Sigmoid colon (tissue), 7 donors: ENCODE measurements at places on chromosomes 6 and 20. TPM values are rescaled to one million over a fixed set of nuclear protein-coding genes. Genes with fewer than 3 reads are reported as not detected.

GRCh38 chr6:143232849-143233248, 172.2 kb downstream of the AIG1 start:
- H3K27ac ChIP-seq: no peak overlapping the region
- H3K4me3 ChIP-seq: no peak overlapping the region
- no peaks in the 10 kb centered on the region for H3K4me1 ChIP-seq
- no peak for DNase-seq

DNA sequence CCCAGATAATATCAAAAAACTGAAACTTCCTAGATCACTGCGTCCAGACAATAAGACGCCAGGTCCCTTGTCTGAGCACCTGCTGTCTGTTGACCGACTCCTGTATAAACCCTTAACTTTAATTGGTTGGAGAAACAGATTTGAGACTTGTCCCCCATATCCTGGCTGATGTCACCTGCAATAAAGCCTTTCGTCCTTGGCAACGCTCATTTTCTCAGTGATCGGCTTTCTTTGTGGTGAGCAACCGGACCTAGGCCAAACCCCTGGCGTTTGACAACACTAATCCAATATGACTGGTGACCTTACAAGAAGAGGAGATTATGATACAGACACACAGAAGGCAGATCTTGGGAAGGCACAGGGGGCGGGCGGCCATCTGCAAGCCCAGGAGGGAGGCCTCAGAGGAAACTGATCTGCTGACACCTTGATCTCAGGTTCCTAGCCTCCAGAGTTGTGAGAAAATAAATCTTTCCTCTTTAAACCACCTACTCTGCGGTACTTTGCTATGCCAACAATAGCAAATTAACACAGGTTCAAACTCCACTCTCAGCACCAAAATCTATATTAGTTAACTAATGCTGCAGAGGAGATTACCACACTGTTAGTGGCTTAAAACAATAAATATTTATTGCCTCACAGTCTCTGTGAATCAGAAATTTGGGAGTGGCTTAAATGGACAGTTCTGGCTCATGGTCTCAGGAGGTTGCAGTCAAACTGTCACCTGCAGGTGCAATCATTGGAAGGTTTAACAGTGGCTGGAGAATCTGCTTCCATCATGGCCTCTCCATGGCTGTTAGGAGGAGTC, 178.7 kb downstream of the OTOR start:
- no peaks in the 10 kb centered on the region for H3K36me3 ChIP-seq
- no peak overlapping the region for H3K27ac ChIP-seq
- H3K4me1 ChIP-seq: no peaks in the 10 kb centered on the region
- no peak overlapping the region for H3K4me3 ChIP-seq

GRCh38 chr6:13472099-13472498, 15.3 kb downstream of the GFOD1 start:
- no peaks in the 10 kb centered on the region for H3K36me3 ChIP-seq
- H3K4me3 ChIP-seq: no peak overlapping the region
- no peaks in the 10 kb centered on the region for H3K27me3 ChIP-seq
- no peak overlapping the region for H3K27ac ChIP-seq

DNA sequence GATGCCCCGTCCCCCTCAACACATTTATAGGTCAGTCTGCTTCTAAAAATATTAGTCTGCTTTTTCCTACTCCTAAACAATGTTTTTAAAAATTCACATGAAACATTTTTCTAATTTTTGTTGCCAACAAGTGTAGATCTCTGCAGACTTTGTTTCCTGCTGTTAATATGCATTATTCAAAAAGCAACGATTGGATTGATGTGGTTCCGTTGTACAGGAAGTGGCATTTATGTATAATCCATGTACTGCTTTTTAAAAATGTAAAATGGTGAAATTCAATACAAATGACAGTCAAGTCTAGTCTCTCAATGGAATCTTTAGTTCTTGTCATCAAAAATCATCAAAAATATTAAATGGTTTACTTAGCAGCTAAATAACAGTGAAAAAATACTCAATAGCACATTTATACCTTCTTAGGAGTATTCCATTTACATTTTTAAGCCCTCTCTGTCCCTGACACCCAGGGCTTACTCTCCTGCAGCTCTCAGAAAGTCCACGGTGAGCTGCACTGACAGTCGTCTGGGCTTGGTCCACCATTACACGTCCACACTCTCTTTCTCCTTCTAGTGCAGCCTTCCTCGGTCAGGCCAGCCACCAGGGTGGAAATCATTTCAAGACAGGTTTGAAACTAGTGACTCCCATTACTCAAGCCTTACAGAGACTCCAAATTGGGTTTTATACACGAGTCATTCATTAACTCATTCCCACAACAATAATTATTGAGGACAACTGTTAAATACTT, 211.5 kb downstream of the TMEM200A start:
- H3K4me1 ChIP-seq: no peaks in the 10 kb centered on the region
- H3K36me3 ChIP-seq: no peaks in the 10 kb centered on the region
- H3K27ac ChIP-seq: no peak overlapping the region
- H3K4me3 ChIP-seq: no peak overlapping the region

DNA sequence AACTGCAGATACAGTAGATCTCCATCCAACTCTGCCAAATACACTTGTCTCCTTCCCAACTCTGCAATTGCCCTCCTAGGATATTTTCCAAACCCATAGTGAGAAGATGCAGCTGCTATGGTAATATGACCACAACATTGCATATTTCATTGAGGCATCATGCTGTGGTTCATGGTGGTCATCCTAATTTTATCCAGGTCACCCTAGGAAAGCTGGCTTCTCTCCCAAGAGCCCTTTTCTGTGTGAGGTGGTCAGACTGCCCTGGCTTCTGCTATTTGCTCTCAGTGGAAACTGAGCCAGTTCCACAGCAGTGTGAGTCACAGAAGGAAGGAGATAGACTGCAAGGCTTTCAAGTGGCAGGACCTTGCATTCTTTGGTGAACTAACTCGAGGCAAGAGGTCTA, 5.5 kb downstream of the OGFRL1 start:
- no peaks in the 10 kb centered on the region for H3K36me3 ChIP-seq
- DNase-seq: no peak
- no peak overlapping the region for H3K4me3 ChIP-seq
- peaks cover 5% of the 10 kb centered on the region for H3K4me1 ChIP-seq

GRCh38 chr6:189676-190075, 102.6 kb upstream of the DUSP22 start:
- H3K4me1 ChIP-seq: peaks cover 13% of the 10 kb centered on the region
- no peak overlapping the region for H3K27ac ChIP-seq
- no peak for DNase-seq
- no peaks in the 10 kb centered on the region for H3K27me3 ChIP-seq
- H3K4me3 ChIP-seq: no peak overlapping the region
- H3K36me3 ChIP-seq: no peaks in the 10 kb centered on the region

- no peaks in the 10 kb centered on the region for H3K36me3 ChIP-seq
- no peaks in the 10 kb centered on the region for H3K27me3 ChIP-seq
- H3K27ac ChIP-seq: no peak overlapping the region
- no peak overlapping the region for H3K4me3 ChIP-seq
Measured at GRCh38 chr6:159074120-159074684, 29.4 kb upstream of the TAGAP start.

GRCh38 chr6:23011615-23012014, 442.2 kb downstream of the HDGFL1 start:
- no peaks in the 10 kb centered on the region for H3K36me3 ChIP-seq
- DNase-seq: no peak
- no peaks in the 10 kb centered on the region for H3K27me3 ChIP-seq
- no peak overlapping the region for H3K4me3 ChIP-seq
- H3K4me1 ChIP-seq: no peaks in the 10 kb centered on the region

DNA sequence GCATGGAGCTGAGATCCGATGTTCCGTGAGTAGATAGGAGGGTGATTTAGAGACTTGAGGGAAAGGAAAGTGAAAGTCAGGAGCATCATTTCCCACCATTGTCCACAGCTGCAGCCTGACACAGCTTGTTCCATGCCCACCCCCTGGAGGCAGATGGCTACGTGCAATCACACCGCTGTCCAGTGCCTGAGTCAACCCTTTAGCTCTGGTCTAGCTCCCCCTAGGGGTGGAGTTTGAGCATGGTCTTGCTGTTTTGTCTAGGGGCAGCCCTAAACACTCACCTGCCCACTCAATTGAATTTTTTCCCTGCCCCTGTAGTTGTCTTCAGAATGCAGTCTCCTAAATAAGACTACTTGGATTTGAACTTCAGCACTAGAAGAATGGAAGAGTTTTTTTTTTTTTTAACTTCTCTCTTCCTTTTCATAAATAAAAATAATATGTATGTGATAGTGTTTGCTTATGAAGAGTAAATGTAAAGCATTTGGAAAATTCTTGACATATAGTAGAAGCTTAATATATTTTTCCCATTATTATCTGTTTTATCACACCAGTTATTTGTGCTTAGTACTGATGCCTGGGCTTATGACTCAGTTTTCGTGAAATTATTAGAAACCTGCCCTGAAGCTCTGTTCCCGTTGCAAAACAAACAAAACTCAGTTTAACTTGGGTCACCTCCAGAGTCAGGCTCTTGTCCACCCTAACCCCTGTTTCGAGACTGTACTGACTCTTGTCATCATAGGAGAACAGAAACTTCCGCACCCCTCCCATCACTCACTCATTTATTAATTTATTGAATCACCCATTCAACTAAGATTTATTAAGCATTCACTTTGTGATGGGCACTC, 814.8 kb downstream of the MAFB start:
- H3K27ac ChIP-seq: no peak overlapping the region
- H3K27me3 ChIP-seq: no peaks in the 10 kb centered on the region
- no peaks in the 10 kb centered on the region for H3K36me3 ChIP-seq

GRCh38 chr20:22924046-22924737, 110.9 kb upstream of the SSTR4 start:
- no peak overlapping the region for H3K4me3 ChIP-seq
- no peaks in the 10 kb centered on the region for H3K27me3 ChIP-seq
- no peak overlapping the region for H3K27ac ChIP-seq
- no peaks in the 10 kb centered on the region for H3K4me1 ChIP-seq
- no peak for DNase-seq

- H3K27me3 ChIP-seq: no peaks in the 10 kb centered on the region
- H3K4me3 ChIP-seq: no peak overlapping the region
- H3K36me3 ChIP-seq: no peaks in the 10 kb centered on the region
- H3K4me1 ChIP-seq: peaks cover 45% of the 10 kb centered on the region
- DNase-seq: peak; percentile 49
Measured at GRCh38 chr6:3357678-3358077, 98.9 kb downstream of the PSMG4 start.

- no peaks in the 10 kb centered on the region for H3K36me3 ChIP-seq
- DNase-seq: no peak
- no peak overlapping the region for H3K4me3 ChIP-seq
- no peak overlapping the region for H3K27ac ChIP-seq
Measured at GRCh38 chr6:37550191-37550831, 50.6 kb upstream of the CCDC167 start.

DNA sequence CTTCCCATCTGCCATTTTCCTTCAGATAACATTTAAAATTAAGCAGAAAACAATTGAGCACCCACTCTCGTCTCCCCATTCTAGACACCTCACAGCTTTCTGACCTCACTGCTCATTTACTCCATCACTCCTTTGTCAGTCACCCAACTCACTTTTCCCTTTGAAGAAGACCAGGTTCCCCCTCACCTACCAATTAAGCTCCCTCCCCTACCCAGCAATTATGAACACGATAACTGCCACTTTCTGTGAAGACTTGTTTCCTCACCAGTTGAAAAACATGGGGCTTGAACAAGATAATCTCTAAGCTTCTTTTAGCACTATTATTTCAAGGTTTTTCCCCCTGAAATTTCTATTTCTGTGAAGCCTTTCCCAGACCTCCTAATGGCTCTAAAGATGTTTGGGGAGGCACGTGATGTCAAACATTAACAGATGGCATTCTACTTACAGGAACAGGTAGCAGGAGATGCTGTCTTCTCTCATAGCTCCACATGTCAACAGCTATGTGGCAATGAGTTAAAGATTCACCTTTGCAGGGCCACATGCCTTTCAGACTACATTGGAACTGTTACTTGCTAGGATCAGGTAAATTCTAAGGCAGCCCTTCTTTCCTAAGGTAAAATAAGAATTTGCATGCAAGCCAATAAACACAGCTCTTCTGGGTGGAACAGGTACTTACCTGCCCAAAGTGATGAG, 24.8 kb upstream of the SLA2 start:
- DNase-seq: no peak
- no peaks in the 10 kb centered on the region for H3K4me1 ChIP-seq
- peaks cover 43% of the 10 kb centered on the region for H3K36me3 ChIP-seq
- H3K27me3 ChIP-seq: no peaks in the 10 kb centered on the region

DNA sequence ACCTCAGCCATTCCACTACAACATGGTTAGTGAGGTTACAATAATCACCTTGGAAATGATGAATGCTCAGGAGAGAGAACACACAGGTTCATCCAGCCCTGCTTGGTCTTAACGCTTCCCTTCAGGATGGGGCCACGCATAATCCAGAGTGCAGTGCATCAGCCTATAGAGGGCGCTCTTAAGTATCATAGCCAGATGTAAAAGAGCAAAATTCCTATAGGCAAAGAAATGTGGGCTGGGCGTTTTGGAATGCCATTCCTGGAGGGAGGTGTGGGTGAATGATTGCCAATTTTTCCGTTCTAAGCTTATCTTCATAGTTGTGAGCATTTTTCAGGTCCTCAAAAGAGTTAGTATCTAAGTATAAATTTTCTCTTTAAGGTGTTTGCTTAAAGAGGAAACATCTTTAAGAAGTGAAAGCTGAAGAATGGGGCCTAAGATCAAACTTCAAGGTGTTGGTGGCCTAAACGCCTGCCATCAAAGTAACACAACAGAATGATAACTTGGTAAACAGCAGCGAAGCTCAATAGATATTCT, 1.8 kb downstream of the RIPOR2 start:
- no peaks in the 10 kb centered on the region for H3K36me3 ChIP-seq
- H3K4me3 ChIP-seq: no peak overlapping the region
- DNase-seq: no peak
- H3K27me3 ChIP-seq: no peaks in the 10 kb centered on the region
- no peak overlapping the region for H3K27ac ChIP-seq
- H3K4me1 ChIP-seq: peaks cover 32% of the 10 kb centered on the region

DNA sequence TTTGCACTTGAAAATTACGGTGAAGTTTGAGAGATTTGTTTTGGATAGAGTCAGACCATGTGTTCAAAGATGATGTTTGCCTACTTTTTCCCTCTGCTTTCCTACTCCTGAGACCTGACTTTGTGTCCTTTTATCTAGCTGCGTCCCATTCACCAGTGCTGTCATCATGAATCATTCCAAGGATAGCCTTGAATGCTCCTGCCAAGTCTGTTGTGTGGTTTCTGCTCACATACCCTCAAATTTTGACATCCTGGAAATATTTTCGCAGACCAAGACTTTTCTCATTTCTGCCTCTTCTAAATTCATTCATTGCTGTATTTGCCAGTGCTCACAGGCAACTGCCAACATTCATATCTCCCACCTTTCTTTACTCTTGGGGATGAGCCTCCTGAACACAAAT, 175.9 kb upstream of the SCGN start:
- H3K27ac ChIP-seq: no peak overlapping the region
- H3K36me3 ChIP-seq: no peaks in the 10 kb centered on the region
- no peak for DNase-seq
- H3K27me3 ChIP-seq: no peaks in the 10 kb centered on the region
- no peak overlapping the region for H3K4me3 ChIP-seq
- H3K4me1 ChIP-seq: no peaks in the 10 kb centered on the region

- DNase-seq: peak; percentile 99
- peaks cover 23% of the 10 kb centered on the region for H3K36me3 ChIP-seq
- H3K27me3 ChIP-seq: no peaks in the 10 kb centered on the region
Measured at GRCh38 chr6:36594029-36594815, at the start of gene SRSF3. Gene SRSF3, plus strand, starts transcription at chr6:36594362. Its CDS starts 2,401 bp downstream, at chr6:36596763.

Gene PSMA7
- total RNA-seq: 309 TPM

Gene TMEM239
- not detected for total RNA-seq

Gene LMBRD1
- total RNA-seq: 73.8 TPM

Gene ZNF831
- 1.8 TPM for total RNA-seq

Gene MYBL2
- total RNA-seq: 0.27 TPM
